Activated CD4-positive, CD25-positive, alpha-beta regulatory T cell (primary cell): ENCODE measurements at places on chromosomes 5 and 9.

- no peak for DNase-seq
Observed at GRCh38 chr5:64767959-64768357, 533 bp downstream of the SREK1IP1 start.

DNA sequence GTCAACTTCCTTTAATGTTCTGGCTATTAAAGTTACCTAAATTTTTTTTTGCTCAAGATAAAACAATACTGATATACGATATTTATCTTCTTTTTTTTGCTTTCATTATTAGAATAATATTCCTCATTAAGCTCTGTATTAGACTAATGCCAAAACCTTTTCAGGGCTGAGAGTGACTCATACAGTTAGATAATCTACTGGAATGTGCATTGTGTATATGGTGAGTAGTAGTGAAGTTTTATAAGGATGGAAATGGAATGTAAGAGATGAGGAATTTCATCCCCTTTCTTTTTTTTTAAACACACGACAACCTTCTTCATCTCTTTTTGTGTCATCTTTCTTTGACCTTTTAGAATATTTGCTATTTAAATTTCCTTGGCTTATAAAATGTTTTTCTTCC is 268.6 kb downstream of the ISL1 start:
- no peak for DNase-seq

DNA sequence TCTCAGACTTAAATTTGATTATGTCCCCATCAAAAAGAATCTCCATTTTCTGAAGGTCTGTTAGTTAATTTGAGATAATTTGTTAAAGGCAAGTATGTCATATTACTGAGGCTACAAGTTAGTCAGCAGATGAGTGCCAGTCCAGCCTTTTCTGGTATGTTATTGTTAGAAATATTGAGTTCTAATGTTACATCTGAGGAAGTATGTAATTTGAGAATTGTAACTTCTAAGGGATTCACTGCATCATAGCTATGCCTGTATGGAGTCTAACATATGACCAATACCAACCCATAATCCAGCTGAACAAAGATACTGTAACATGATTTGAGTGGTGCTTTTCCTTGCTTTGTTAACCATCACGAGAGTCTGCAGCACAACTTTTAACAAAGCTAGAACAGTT is 13.9 kb downstream of the SLC23A1 start:
- no peak for DNase-seq

- DNase-seq = no peak
Observed at GRCh38 chr9:36163049-36163785, 6.0 kb upstream of the CCIN start.

DNA sequence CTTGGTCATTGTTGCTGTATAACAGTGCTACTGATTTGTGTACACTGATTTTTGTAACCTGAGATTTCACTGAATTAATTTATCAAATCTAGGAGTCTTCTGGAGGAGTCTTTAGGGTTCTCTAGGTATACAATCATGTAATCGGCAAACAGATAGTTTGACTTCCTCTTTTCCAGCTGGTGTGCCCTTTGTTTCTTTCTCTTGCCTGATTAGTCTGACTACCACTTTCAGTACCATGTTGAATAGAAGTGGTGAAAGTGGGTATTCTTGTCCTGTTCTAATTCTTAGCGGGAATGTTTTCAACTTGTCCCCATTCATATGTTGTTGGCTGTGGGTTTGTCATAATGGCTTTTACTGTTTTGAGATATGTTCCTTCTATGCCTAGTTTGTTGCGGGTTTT is 24.7 kb upstream of the RANBP6 start:
- DNase-seq = no peak

DNA sequence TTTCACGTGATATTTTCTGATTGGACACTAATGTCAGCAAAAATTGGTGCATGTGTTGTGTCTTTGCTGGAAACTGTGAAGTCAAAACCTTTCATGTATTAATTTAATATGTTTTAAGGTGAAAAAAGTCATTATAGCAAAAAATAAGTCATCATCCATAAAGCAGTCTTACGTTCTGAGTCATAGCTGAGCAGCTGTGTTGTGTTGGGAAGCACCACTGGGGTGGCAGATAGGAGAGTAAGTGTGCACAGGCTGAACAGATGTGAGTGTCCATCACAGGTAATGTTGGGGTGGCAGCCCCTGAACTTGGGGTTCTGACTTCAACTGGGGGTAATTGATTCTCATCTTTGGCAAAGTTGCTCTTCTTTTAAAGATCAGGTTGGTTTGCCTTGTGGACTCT is 156.8 kb downstream of the NXNL2 start:
- DNase-seq = no peak

DNA sequence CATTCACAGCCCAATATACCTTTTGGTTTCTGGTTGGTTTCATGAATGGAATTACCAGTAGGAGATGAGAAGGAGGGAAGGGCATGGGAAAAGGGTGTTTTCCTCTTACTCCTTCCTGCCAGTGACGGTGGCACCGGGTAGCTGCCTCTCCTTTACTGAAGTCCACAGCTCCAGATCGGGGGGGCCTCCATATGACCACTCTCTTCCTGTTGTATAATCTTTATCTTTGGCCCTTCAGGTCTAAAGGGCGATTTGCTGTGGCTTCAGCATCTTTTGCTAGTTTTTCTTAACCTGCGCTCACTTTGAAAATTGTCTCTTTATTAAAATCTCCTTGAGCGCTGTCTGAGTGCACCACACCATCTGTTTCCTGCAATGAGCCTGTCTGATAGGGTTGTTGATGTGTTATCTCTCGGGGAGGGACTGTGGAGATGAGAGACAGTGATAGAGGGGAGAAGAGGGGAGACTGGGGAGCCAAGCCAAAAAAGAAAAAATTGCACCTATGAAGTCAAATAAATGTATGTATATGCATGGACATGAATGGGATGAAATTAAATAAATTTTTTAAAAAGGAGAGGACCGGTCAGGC is 449.3 kb upstream of the KLF4 start:
- no peak for DNase-seq
